ENCODE measurements at places on chromosomes 7 and 10.

DNA sequence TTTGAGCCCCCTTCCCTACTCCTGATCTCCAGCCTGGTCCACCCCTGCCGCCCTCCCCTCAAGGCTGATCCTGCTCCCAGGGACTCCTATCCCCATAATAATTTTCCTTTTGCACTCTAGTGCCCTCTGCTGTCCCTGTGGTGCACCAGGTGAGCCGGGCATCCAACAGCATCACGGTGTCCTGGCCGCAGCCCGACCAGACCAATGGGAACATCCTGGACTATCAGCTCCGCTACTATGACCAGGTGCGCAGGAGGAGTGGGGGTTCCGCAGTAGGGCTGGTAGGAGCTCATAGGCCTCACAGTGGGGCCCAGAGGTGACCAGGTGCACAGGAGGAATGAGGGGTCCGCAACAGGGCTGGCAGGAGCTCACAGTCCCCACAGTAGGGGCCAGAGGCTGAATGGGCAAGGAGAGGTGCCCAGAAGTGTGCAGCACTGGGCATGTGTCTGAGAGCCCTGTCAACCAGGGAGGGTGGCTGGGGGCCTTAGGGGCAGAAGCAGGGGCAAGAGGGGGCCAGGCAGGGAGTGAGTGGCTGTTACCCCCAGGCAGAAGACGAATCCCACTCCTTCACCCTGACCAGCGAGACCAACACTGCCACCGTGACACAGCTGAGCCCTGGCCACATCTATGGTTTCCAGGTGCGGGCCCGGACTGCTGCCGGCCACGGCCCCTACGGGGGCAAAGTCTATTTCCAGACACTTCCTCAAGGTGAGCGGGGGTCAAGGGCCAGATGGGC lies 11.7 kb downstream of the EPHB6 start:
- DNase-seq = no peak

- DNase-seq = no peak
These were observed 39.5 kb downstream of the STEAP1B start for GRCh38 chr7:22460363-22460988.

DNA sequence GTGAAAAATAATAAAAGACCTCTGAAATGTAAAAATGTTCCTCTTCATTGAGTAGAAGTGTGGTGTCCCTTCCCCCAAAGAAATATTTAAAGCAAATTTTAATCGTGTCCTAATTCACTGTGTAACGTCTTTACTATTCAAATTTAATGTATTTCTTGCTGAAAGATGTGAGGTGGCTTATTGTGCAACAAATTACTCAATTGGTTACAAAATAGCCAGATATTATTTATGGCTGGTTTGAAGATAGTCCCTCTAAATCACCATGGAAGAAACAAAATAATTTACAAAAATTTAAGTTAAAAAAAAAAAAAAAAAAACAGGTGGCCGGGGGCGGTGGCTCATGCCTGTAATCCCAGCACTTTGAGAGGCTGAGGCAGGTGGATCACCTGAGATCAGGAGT lies 43.7 kb downstream of the DNAJC12 start:
- DNase-seq = no peak

GRCh38 chr10:108653531-108653930 lies 1269.8 kb downstream of the XPNPEP1 start:
- DNase-seq = no peak

- no peak for DNase-seq
These were observed 6.5 kb downstream of the MDH2 start for GRCh38 chr7:76054123-76055120.

- DNase-seq = no peak
These were observed 79.9 kb downstream of the FZD1 start for GRCh38 chr7:91343996-91344629.

DNA sequence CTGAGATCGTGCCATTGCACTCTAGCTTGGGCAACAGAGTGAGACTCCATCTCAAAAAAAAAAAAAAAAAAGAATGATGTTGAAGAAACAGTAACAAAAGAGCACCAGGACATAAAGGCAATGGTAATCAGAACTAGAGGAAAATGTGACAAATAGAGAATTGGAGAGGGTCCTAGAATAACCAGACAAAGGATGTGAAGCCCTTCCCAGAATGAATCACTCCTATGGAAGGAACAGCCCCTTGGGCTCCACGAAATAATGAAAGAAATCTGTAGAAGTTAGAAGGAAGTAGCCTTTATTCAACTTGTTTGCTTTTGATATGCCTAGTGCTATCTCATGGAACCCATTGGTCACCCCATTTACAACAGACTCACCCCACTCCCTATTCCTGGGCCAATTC lies 169.2 kb downstream of the SUGCT start:
- DNase-seq = no peak

DNA sequence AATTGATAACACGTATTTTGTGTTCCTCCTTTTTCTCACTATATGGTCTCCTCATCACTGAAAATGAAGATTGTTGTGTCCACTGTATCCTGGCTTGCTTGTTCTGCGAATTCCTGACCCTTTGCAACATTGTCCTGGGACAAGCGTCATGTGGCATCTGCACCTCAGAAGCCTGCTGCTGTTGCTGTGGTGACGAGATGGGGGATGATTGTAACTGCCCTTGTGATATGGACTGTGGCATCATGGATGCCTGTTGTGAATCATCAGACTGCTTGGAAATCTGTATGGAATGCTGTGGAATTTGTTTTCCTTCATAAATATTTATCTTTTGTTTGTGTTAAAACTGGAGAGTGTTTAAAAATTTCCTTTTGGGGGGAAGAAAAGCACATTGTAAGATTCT lies 93.7 kb downstream of the MDFIC start:
- no peak for DNase-seq

GRCh38 chr7:931871-932650 lies 22.4 kb downstream of the ADAP1 start:
- no peak for DNase-seq

- DNase-seq = peak; percentile 37
These were observed 59.1 kb downstream of the STK32C start for GRCh38 chr10:132248455-132249225.

DNA sequence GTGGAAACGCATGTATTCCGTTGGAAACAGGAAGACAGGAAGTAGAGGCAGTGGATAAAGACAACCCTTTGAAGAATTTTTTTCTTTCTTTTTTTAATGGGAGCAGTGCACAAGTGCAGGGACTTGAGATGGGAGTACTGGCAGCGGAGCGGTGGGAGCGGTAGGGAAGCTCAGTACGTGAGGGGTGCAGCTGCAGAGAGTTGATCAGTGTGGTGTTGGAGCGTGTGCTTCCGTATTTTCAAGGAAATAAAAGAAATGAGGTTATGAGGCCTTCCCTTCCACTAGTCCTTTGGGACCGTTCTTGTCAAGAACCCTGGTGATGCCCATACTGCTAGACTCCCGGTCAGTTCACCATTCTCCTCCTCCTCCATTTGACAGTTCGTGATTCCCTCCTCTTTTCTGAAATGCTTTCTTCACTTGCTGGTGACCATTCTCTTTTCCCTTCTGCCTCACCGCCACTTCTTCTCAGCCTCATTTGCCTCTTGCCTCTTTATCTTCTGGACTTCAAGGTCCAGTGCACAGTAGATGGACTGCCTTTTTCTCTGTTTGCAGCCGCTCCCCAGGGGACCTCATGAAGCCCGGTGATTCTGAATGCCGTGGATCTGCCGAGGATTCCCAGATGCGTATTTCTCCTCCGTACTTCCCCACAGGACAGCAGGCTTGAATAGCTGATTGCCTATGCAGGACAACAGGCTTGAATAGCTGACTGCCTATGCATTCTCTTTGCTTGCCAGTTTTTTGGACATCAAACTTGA lies 39.1 kb upstream of the TMEM236 start:
- no peak for DNase-seq

GRCh38 chr7:146741911-146742310 lies 625.3 kb downstream of the CNTNAP2 start:
- no peak for DNase-seq

DNA sequence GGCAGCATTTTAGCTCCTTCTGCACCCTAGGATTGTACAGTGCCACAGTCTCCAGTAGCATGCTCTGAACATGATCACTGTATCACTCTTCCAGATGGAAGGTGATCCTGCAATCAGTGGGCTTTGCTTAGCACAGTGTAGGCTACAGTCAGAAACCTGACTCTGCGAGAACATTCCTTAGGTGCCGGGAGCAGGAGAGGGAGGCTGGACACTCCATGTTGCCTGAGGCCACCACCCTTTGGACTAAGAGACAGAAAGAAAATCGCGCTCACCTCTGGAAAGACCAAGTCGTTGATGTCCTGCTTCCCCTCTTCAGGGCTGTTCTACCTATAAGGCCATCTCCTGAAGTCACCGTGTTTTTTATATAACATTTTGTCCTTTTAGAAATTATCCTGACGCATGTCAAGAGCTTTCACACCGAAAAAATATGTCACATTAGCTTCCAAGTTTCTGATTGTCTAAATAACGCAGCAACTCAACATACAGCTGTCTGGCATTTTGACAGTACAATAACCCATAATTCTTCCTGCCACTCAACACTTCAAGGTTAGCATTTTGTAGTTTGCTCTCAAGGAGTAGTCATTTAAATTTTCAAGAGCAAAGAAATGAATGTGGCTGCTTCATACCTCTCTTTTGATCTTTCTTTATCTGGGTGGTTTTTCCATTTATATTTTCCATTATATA lies 563.1 kb downstream of the LRMDA start:
- DNase-seq = no peak

GRCh38 chr10:71520042-71520441 lies 123.3 kb downstream of the CDH23 start:
- no peak for DNase-seq

DNA sequence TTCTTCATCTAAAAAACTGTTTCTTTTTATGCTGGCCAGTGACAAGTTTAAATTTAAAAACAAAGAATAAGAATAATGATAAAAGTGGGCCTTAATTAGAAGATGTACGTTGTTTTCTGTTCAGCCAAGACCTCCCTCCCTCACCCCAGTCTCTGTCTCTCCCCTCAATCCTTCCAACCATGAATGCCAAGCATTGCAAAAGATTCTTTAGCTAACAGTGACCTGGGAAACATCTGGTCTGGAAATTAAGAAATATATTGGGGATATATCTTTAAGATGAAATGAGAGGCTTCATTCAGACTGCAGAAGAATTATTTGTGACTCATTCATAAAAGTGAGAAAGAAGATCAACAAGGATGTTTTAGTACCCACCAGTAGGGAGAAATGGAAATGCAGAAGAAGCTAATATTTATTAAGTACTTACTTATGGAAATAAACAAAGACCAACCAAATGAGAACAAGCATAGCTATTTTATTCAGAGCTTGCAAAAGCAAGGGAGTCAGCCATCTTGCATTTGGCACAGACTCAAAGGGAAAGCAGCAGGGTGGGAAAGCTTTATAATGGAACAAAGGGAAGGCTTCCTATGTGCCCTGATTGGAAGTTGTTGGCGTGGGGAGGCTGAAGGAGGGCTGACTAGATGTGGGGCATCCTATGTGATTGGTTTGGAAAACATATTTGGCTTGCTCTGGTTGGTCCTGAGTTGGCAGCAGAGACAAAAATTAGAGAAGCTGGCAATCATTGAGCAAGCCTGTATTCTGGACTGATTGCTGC lies 595.4 kb upstream of the GHITM start:
- no peak for DNase-seq

- DNase-seq = no peak
These were observed 363.9 kb downstream of the MALRD1 start for GRCh38 chr10:19412531-19412930.

DNA sequence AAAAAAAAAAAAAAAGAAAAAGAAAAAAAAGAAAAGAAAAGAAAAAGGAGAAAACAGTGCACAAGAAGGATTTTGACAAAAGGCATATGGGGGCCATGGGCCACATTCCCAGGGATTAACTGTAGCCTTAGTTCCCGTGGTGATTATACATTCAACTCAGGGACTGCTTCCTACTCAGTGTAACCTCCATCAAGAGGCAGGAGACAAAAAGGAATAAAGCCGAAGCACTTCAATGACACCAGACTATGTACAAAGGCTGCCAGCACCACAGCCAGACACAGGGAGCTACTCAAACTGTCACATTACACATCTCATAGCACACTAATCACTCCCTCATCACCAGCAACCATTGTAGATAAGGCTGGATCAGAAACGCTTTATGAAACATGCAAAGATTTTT lies 5.1 kb upstream of the PMPCB start:
- DNase-seq = no peak

GRCh38 chr7:129010075-129010474 lies 44.8 kb downstream of the TNPO3 start:
- DNase-seq = no peak

DNA sequence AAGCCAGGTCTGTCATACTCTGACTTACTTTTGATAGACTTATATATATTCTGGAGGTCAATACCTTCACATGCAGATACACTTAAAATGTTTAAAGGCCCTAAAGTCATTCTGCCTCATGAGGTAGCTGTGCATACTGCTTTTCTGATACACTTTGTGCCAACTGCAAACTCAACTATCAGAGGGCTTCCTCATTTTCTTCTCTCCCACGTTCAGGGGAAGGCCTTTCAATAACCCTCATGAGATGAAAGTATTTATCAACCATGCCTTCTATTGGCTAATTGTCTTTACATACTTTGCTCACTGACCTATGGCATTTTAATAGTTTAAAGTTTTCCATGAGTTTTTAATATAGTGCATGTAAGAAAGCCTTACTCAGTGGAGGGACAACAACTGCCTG lies 112.7 kb upstream of the AMPH start:
- DNase-seq = no peak

- no peak for DNase-seq
These were observed 60.4 kb downstream of the SH3PXD2A start for GRCh38 chr10:103794996-103795395.

GRCh38 chr10:5503477-5503835 lies 4.1 kb upstream of the CALML5 start:
- no peak for DNase-seq

DNA sequence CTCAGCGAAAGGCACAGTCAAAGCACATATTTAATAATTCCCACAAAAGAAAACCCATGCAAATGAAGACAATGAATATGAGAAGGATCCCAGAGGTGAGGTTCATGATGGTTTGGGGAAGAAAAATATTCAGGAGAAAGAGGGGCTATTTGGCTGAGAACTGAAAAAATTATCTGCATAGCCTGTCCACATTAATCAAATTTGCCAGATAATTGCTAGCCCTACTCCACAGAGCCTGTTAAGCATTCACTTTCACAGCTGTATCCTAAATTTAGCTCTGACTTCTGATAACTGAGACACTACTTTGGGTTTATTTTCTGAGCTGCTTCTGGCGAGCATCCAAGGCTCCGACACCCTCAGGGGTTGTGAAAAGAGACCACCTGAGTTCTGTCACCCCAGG lies 176.2 kb downstream of the HERPUD2 start:
- DNase-seq = no peak

DNA sequence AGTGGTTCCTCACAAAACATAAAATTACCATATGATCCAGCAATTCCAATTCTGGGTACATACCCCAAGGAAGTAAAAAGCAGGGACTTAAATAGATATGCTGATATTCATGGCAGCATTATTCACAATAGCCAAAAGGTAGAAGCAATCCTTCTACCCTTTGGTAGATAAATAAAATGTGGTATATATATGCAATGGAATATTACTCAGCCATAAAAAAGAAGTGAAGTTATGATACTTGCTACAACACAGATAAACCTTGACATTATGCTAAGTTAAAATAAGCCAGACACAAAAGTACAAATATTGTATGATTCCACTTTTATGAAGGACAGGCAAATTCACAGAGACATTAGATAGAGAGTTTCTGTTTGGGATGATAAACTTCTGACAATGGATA lies 13.3 kb downstream of the JMJD1C start:
- DNase-seq = no peak

- DNase-seq = no peak
These were observed 4.3 kb downstream of the OR2A2 start for GRCh38 chr7:144113651-144114050.

All from activated CD4-positive, CD25-positive, alpha-beta regulatory T cell treated with anti-CD3 and anti-CD28 coated beads, Interleukin-2, amount 50 U/mL, for 16 hours (primary cell).